ENCODE measurements at places on chromosomes 16 and 17.

GRCh38 chr17:41512546-41513167 is 6.0 kb downstream of the KRT15 start:
- DNase-seq, result no peak

GRCh38 chr16:8893976-8894690 is 12.0 kb downstream of the LITAFD start:
- no peak for DNase-seq

DNA sequence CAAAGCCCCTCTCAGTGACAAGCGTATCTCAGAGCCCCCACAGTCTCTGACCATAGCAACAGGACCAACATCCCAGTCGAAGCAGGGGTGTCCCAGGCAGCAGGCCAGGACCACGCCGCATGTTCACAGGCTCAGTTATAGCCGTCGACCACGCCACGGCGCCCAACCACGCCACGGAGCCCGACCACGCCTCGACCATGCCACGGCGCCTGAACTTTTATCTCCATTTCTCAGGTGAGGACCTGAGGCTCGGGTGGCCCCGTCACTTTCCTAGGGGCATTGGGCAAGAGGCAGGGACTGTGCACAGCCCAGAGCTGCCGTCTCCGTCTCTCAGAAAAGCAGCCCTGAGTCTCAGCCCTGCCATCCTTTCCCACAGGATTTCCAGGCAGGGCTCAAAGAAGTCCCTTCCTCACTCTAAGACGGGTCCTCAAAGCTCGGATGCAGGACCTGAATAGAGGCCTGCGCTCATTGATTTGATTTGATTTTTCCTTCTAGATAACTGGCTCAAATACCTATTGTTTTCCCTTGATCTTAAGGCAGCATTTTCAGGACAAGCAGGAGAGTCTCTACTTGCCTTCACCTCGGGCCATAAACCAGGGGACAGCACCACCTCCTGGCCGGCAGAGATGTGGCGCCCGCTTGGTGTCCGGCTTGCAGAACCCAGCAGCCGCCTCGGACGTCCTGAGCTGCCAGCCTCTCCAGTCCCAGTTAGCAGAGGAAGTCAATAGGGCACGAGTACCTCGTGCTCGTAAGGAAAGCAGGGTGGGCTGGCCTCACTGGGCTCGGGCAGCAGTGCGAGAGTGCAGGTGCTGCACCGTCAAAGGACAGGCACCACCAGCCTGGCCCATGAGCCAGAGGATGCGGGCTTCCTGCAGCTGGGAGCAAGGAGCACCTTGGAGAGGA is 38.8 kb downstream of the C16orf95 start:
- peak; percentile 64 for DNase-seq

- DNase-seq, result no peak
Measured at GRCh38 chr17:8711291-8711690, 33.3 kb downstream of the CCDC42 start.

All from erythroblast (primary cell).